Activated T-cell treated with anti-CD3 and anti-CD28 coated beads, Interleukin-2, amount 50 U/mL, for 4 hours (primary cell): ENCODE measurements at places on chromosomes 16 and 17.

GRCh38 chr17:45384047-45384788 is 48.5 kb downstream of the ARHGAP27 start:
- DNase-seq = no peak

- no peak for DNase-seq
These were observed 188.0 kb upstream of the GSE1 start for GRCh38 chr16:85425074-85425662.

DNA sequence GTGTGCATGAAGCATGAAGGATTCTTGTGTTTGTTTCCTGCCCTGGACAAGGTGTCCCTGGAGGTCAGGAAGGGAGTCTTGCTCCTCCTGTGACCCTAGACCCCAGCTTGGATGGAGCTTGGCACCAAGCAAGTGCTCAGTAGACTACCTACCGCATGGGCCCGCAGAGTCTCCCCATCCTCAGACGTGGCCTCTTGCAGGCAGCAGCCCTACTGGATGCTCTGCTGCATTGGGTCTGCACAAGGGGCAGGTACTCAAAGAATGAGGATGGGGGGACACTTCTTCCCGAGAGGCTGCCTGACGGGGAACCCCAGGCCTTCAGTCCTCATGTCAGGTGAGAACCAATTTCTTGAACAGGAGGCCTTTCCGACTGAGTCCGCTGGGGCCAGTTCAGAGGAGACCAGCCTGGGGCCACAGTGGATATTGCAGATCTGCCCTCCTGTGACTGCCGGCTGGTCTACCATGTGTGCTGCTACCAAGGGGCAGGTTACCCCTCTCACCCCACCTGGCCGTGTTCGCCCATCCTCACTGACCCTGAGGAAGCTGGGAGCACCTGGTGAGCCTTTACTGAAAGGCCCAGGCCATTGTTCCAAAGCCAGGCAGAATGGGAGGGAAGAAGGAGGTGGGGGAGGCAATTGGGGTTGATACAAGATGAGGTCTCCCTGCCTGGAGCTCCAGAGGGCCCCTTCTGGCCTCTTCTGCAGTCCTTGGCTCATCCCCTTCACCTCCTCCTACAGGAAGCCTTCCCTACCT is 206.3 kb downstream of the RAB11FIP4 start:
- DNase-seq = no peak

DNA sequence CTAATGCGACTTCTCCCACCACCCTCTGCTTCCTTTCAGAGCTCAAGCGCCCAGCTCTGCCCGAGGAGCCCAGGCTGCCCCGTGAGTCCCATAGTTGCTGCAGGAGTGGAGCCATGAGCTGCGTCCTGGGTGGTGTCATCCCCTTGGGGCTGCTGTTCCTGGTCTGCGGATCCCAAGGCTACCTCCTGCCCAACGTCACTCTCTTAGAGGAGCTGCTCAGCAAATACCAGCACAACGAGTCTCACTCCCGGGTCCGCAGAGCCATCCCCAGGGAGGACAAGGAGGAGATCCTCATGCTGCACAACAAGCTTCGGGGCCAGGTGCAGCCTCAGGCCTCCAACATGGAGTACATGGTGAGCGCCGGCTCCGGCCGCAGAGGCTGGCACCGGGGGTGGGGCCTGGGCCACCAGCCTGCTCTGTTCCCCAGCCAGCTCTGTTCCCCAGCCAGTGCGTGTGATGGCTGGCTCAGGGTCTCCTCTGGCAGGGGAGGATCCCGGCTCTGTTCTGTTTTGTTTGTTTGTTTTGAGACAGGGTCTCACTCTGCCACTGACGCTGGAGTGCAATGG is 18.7 kb downstream of the CRISPLD2 start:
- no peak for DNase-seq

GRCh38 chr17:37094391-37094790 is 145.6 kb downstream of the AATF start:
- DNase-seq = no peak

GRCh38 chr16:22813948-22814710 is at the start of gene HS3ST2:
Gene HS3ST2 (plus strand): TSS chr16:22814162. CDS start chr16:22814611, 449 bp downstream.
- DNase-seq = no peak

GRCh38 chr17:68954146-68954896 is 871 bp downstream of the ABCA8 start:
- DNase-seq = no peak

GRCh38 chr16:57991551-57992059 is 8.9 kb downstream of the ZNF319 start:
- no peak for DNase-seq

DNA sequence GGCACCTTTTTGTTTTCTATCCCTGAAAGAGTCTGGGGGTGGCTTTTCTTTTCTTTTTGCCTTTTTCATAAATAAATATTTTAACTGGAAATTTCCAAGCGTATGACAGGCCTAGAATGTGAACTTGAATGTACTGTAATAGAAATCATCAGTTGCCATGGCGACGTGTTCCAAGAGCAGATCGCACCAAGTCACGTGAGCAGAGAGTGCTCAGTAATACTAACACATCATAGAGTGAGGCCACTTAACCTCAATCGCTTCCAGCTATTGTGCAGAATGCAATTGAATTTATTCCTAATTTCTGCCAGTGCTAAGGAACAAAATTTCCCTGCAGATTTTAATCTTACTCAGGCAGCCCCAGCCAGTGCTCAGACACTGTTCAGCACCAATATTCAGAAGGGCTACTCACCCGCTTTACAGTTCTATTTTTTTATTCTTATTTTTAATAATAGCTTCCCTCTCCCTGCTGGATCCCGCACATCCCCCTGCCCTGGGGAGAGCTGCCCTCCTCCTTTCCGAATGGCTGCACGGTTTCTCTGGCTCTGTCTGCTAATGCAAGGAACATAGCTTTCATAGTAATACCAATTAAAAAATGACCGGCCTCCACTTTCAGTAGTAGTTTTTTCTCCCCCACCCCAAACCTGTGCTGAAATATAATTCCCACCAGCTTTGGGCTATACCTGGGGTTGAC is 26.2 kb upstream of the PMFBP1 start:
- no peak for DNase-seq

DNA sequence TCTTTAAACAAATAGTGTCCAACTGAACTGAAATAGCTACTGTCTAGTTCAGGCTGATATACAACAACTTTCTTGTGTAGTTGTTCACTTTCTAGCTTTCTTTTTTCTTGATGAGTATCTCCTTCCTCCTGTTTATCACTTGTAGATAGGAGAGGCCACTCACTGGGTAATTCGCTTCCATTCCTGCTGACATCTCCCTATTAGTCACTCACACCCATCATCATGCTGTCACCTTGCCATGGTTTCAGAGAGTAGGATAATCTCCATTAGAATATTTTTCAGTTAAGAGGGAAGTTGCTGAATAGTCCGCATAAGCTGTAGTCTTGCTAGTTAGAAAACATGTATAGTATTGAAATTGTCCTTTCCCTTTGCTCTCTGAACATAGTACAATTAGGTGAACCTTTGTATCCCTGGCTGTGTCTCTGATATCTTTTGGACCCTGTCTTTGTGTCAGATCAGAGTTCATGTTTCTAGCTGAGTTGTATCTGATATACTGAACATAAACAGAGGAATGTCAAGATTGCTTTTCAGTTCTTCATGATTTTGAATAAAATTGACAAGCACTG is 64.4 kb upstream of the RASL10B start:
- DNase-seq = no peak
